NCI-H748 treated with DMSO at 0.1 percent for 48 hours (cell line): ENCODE measurements at places on chromosomes 3 and 15.

DNA sequence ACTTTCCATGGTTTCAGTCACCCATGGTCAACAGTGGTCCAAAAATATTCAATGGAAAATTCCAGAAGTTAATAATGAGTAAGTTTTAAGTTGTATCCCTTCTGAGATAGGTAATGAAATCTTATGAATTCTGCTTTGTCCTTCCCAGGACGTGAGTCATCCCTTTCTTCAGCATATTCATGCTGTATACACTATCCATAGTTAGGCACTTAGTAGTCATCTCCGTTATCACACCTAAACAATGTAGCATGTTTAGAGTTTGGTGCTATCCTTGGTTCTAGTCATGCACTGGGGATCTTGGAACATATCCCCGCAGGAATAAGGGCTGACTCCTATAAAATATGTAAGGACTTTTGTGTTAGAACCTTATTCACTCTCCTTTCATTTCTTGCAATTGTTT is 153.2 kb downstream of the UNC13C start:
- no peak for DNase-seq

- DNase-seq, result peak; percentile 30
Observed at GRCh38 chr15:91099616-91099994, 452 bp upstream of the SV2B start.

- DNase-seq, result no peak
Observed at GRCh38 chr3:71011565-71012287, 571.8 kb downstream of the FOXP1 start.

DNA sequence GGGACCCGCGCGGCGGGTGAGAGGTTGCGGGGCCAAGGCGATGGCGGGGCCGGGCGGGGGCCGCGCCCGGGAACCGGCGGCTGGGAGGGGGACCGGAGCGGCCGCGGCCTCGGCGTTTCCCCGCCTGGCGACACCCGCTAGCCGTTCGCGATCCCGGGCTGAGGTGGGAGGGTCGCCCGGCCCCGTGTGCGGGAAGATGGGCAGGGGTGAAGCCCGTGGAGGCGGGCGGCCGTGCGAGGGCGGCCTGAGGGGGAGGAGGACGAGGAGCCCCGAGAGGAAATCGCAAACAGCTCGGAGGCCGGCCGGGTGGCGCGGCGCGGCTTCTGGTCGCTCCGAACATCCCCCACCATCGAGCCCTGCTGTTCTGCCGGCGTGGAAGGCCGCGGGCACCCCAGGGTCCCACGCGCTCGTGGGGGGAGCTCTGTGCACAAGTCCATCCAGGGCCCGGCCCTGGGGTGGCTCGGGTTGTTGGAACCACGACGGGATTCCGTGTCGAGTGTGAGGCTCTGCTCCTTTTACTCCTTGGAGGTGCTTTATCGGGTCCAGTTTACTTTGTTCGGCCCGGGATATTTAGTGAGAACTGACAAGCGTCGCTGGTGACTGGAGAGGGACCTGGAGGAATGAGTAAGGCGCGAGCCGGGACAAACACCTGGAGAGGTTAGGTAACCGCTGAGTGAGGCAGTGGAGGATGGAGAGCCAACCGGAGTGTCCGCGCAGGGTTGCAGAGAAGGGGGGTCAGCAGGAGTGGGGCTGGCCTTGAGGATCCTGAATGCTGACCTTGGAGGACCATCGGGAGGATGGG is 728 bp downstream of the CRTC3 start:
- DNase-seq, result peak; percentile 2

GRCh38 chr3:194009019-194009418 is 126.9 kb upstream of the HES1 start:
- no peak for DNase-seq

- no peak for DNase-seq
Observed at GRCh38 chr15:40287505-40287904, 4.6 kb upstream of the ANKRD63 start.

- no peak for DNase-seq
Observed at GRCh38 chr3:133892541-133893231, 3.0 kb downstream of the RAB6B start.

- no peak for DNase-seq
Observed at GRCh38 chr3:187586226-187586625, 84.0 kb downstream of the SST start.

- no peak for DNase-seq
Observed at GRCh38 chr15:23003736-23004135, 23.6 kb upstream of the CYFIP1 start.

- no peak for DNase-seq
Observed at GRCh38 chr15:85757073-85757938, 37.4 kb downstream of the KLHL25 start.
